ENCODE measurements at places on chromosomes 2 and 18. TPM values are rescaled to one million over a fixed set of nuclear protein-coding genes. Genes with fewer than 3 reads are reported as not detected.

The IL1R2 gene
- polyA plus RNA-seq = not detected

The CDKL4 gene
- not detected for polyA plus RNA-seq

The CCDC150 gene
- 5.9 TPM for polyA plus RNA-seq

The GNAL gene
- 1.1 TPM for polyA plus RNA-seq

The ASB18 gene
- polyA plus RNA-seq = 8.3 TPM

The CEP76 gene
- 4.8 TPM for polyA plus RNA-seq

The CD8B gene
- polyA plus RNA-seq = 0.25 TPM

The SCYGR4 gene
- polyA plus RNA-seq = not detected

The ARHGAP15 gene
- 8.1 TPM for polyA plus RNA-seq

The ANKMY1 gene
- polyA plus RNA-seq = 9.7 TPM

The PAX8 gene
- 1.9 TPM for polyA plus RNA-seq

The OXER1 gene
- 7.2 TPM for polyA plus RNA-seq

The PGAP1 gene
- polyA plus RNA-seq = 13.8 TPM

The MAL gene
- polyA plus RNA-seq = 2.5 TPM

GRCh38 chr2:146709004-146709403 lies 1135.8 kb upstream of the ACVR2A start:
- no peak for DNase-seq

DNA sequence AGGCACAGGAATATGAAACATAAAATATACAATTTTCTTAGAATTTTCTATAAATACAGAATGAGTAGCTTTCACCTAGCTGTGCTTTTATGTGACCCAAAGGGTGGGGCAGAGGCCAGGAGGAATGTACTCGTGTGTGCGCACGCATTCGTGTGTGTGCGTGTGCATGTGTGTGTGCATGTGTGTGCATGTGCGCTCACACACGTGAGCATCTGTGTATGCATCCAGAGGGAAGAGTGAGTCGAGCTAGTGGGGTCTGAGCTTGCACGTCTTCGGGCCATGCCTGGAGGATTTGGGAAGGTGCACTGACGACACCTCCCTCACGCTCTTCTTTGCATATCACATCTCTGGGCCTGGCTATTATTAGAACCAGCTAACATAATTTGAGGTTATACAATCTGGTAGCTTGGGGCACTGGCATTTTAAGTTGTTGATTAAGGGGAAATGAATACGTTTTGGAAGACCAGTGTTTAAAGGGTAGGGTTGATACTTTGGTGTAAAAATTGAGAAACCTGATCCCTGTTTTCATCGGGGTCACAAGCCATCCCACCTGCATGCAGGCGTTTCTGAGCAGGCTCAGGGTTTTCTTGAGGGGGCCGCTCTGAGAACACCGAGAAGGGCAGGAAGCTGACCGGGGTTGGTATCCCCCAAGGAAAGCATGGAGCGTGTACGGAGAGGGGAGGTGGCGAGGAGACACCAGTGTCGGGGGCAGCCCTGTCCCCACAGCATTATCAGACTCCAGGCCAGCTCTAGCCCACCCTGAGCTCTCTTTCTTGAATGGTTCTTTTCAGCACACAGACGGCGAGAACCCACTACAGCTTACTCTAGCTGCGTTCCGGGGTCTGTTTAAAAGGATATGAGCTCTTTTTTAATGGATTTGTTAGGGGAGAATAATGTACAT lies 85.3 kb downstream of the LRRFIP1 start:
- DNase-seq = no peak

- no peak for DNase-seq
These were observed 98.1 kb upstream of the HS6ST1 start for GRCh38 chr2:128416806-128417205.

GRCh38 chr2:6826081-6826913 lies 39.4 kb downstream of the CMPK2 start:
- DNase-seq = peak; percentile 9

GRCh38 chr2:74488643-74489481 lies 6.0 kb downstream of the TTC31 start:
- no peak for DNase-seq

- DNase-seq = no peak
These were observed 9.0 kb downstream of the RELCH start for GRCh38 chr18:62196079-62196478.

- no peak for DNase-seq
These were observed 18.0 kb downstream of the GALNT3 start for GRCh38 chr2:165776013-165776412.

GRCh38 chr2:177646791-177647190 lies 254.2 kb downstream of the AGPS start:
- DNase-seq = no peak

DNA sequence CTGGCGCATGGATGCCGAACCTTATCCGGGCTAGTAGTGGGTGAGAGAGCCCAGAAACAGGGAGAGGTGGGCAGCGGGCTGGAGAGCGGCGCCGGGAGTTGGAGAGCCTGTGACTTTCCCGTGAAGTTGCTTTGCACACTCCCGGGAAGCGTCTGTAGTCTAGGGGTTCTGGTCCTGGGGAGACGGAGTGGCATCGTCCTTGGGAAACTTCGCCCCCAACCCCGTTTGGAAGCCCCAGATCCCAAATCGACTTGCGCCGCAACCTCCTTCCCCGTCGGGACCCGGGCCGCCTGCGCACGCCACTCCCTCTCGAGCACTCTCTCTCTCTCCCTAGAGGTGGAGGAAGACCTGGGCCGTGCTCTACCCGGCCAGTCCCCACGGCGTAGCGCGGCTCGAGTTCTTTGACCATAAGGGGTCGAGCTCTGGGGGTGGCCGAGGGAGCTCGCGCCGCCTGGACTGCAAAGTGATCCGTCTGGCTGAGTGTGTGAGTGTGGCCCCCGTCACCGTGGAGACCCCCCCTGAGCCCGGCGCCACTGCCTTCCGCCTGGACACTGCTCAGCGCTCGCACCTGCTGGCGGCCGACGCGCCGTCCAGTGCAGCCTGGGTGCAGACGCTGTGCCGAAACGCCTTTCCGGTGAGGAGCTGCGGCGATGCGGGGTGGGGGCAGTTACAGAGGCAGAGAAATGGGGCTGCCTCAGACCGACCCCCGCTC lies 456 bp downstream of the DOK1 start:
- no peak for DNase-seq

GRCh38 chr2:19711470-19712372 lies 190.1 kb downstream of the TTC32 start:
- peak; percentile 91 for DNase-seq

GRCh38 chr2:154507186-154507585 lies 191.3 kb upstream of the KCNJ3 start:
- no peak for DNase-seq

GRCh38 chr2:29246383-29247300 lies 131.4 kb downstream of the CLIP4 start:
- no peak for DNase-seq

DNA sequence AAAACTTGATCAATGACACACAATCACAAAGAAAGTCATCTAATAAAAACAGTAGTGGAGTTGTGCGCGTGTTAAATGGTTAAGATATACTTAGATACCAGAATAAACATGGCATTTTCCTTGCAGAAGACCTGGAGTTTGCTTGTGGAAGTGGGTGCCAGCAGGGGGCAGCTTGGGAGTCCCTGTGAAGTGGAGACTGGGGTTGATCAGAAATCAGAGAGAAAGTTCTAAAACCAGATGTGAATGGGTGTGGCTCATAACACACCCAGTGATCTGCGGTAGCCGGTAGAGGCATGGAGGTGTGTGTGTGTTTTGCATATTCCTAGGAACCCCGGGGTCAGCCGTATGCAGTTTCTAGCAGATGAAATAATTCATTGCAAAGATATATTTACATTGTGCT lies 300.1 kb upstream of the TRIB2 start:
- DNase-seq = no peak

GRCh38 chr2:65527451-65528240 lies 95.2 kb upstream of the SPRED2 start:
- no peak for DNase-seq

DNA sequence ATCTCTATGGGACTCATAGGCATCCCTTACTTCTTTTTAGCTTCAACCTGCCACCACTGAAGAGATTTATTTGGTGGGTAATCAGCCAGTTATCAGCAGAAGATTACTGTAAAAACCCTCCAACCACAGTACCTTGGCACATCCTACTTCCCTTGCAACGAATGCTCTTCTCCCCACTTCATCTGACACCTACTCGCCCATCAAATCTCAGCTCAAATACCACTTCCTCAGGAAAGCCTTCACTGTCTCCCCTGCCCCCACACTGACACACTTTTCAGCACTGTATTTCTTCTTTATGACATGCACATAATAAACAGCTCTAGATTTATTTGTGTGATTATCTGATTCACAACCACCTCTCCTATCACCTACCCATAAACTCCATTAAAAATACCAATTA lies 3.1 kb downstream of the KDSR start:
- DNase-seq = no peak

GRCh38 chr2:152925547-152926448 lies 207.4 kb downstream of the ARL6IP6 start:
- no peak for DNase-seq

DNA sequence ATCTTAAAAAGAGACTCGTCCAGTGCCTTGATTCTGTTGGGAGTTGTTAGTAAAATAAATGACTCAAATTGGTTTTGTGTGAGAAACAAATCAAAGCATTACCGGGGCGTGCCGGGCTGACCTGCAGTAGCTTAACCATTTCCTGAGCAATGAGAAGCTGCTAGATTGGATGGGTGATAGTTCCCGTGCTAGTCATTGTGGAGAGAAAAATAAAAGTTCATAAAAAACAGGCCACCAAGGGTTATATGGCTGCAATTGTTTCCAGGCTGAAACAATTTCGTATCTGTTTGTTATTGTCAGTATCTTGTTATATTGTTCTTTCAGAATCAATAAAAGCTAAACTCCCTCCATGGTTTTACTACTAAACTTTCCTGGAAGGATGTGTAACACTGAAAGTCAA lies 314.4 kb downstream of the MTX2 start:
- DNase-seq = no peak

GRCh38 chr2:1156059-1156458 lies 205.4 kb downstream of the SNTG2 start:
- DNase-seq = no peak

DNA sequence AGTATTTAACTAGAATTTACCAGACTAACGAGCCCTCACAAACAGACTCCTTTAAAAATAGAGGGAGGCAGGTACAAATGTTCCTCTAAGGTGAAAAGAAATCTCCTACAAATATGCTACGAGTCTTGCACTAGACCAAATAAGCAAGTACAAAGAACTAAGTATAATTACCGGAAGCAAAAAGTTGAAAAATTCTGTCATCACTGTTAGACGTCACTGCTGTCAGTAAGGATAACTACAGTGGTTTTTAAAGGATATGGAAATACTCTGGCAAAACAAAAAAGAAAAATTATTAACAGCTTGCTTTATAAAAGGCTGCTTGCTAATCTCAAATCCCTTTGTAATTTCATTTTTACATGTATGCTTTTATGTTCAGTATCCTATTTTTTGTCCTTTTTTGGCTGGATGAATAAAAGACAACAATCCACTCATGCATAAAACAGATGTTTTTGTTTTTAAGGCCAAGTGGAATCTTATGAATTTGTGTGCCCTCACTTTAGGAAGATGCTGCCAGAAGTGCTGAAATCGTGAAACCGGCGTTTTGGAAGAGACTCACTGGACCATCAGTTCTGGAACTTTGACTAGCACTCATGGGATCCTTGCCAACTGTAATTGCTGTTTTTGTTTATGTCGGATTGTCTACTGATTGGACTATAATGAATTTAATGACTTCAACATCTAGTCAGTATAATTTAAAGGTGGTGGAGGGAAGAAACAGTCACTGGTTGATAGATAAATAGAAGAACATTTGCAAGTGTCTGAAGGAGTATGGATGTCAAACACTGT lies 6.7 kb downstream of the ZNF521 start:
- no peak for DNase-seq

DNA sequence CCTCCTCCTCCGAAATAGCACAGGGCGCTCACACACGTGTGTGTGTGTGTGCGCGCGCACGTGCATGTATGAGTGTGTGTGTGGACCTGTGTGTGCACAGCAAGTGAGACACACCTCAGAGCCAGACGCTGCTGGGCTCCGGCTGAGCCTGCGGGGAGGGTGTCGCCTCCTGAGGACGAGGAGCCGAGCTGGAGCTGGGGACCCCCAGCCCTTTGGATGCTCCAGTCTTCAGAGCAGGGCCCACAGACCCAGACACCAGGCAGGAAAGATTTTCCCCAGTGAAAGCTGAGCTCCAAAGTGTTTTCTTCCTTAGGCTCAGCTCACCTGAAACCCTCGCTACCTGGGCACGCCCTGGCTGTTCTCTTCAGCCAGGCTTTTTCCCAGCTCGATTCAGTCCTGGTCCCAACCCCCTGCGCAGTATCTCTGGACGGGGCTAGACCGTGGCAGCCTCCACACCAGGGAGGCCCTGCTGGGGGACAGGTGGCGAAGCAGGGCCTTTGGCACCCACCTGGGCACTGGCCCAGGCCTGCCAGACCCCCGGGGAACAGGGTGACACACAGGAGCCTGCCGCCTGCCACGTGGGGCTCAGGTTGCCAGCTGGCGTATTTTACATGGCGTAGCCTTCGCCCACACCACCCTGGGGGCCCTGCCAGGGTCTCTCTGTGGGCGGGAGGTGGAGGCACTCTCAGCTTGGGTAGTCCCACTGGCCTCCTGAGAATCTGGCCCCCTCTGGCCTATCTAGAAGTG lies 36.2 kb downstream of the PDIA6 start:
- DNase-seq = no peak

- no peak for DNase-seq
These were observed 183.2 kb upstream of the KYNU start for GRCh38 chr2:142694282-142694681.

DNA sequence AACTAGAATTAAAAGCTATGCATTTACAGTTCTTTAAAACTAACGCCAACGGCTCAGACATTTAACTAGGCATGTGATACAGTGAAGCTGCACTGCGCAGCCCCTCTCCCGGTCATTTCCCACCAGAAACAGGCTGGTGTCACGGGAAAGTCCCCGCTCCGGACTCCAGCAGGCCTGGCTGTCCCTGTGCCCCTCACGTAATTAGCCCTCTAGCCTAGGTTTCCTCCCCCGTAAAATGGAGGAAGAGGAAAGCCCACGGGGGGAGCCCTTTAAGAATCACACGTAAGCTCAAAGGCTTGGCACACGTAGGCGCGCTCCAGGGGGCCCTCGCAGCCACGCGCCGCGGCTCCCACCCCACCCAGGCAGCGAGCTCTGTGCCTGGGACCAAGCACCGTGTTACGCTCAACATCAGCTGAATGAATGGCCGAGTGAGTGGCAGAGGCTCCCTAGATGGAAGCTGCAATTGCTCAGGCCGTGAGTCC lies 48.0 kb downstream of the KCNIP3 start:
- no peak for DNase-seq

- no peak for DNase-seq
These were observed 22.1 kb upstream of the DOCK10 start for GRCh38 chr2:225064362-225064761.

All from forelimb muscle (tissue), 1 donor.